ENCODE measurements at places on chromosomes 5 and 9. TPM values are rescaled to one million over a fixed set of nuclear protein-coding genes. Genes with fewer than 3 reads are reported as not detected.

DNA sequence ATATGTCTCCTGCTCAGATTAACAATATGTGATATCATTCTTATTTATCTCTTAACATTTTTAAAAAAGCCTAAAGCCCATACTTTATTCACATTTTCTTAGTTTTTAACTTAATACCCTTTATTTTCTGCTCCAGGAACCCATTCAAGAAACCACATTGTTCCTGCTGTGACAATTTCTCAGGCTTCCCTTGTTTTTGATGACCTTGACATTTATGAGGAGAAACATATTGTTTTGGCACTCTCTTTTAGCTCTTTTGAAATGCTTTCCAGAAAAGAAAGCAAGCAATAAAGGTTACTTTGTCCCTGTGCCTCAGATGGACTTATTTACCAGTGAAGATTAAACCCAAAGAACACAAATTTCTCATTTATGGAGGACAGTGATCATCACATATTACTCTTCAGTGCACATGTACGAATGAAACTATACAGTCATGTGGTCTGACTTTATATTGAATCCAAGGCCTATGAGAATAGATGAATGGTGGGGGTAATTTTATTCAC lies 261.5 kb upstream of the KLF9 start:
- no peak for DNase-seq

DNA sequence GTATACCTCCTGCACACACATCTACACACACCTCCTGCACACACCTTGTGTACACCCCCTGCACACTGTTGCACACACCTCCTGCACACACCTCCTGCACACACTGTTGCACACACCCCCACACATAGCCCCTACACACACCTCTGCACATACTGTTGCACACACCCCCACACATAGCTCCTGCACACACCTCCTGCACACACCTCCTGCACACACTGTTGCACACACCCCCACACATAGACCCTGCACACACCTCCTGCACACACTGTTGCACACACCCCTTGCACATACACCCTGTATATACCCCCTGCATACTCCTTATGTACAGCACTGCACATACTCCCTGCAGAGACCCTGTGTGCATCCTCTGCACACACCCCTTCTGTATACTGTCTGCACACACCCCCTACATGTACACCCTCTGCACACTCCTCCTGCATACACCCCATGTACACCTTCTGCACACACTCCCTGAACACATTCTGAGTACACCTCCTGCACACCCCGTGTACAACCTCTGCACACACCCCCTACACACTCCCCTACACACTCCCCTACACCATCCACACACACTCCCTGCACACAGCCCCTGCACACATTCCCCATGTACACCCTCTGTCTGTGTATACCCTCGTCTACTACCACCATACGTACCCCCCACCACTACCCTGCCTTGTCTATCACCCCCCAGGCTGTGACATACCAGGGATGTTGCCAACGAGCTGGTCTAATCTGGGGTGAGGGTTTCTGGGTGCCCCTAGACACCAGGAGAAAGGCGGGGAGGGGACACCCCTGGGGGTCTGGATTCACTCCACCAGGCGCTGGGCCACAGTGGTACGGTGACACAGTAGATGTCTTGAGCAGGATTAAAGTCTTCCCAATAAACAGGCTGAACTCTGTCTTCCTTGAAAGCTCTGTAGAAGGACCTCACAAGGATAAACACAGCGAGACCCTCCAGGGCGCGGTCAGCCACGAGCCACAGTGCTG lies 1.1 kb upstream of the CEP72 start:
- no peak for DNase-seq

HK3 gene
- 0.43 TPM for total RNA-seq

DNA sequence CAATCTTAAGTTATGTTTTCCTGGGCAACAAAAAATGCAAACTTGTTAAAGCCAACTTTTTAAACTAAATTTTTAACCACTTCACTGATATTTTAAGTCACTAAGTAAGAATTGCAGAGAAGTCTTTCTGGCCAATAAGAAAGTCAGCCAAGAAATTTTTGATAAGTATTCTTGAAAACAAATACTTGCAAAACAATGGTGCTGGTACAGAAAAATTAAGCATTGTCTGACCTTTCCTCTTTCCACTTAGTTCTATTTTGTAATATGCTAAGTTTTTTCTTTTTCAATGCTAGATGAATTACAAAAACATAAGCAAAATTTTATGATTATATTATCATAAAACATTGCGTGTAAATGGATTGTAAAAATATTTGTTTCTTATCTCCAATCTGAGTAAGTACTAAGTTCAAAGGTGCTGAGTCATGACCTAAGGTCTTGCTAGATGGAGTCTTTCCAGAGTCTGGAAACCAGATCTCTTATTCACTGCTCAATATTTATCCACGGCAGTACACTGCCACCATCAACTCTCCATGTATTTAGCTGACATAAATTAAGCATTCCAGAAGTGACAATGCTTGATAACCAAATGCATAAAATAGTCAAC lies 139.7 kb downstream of the MEF2C start:
- DNase-seq: no peak

DNA sequence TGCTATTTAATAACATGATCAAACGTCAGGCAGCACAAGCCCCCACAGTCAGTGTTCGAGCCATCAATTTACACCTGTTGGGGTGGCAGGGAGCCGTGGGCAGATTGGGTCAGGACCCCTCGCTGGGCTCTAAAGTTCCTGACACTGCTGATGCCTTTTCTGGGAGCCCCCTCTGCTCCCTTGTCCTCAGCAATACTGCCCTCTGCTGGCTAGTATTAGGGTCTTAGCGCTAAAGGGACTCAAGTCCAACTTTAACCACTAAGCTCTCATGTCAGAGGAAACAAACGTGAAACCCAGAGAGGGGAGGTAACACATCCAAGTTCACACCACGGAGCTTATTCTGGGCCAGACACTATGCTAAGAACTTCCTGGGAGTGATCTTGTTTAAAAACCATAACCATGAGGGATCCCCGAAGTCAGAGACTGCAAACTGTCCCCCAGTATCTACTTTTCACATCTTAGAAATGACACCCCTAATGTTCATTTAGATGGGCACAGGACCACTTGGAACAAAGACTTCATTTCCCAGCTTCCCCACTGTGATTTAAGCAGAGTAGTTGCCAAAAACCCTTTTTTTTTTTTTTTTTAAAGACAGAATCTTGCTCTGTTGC lies 20.4 kb downstream of the ANKS6 start:
- DNase-seq: no peak

DNA sequence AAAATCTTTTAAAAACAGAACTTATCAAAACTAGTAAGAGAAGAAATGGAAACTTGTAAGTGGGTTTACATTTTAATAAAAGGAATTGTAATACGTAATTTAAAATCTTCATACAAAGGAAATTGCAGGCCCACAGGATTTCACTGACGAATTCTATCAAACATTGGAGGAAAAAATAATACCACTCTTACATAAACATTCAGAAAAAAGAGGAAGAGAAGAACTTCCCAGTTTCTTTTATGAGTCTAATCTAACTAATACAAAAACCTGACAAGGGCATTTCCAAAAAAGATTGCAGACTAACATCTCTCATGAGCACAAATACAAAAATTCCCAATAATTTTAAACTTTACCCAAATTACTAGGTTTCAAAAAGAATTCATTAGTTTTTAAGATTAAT lies 149.0 kb downstream of the RANBP17 start:
- DNase-seq: no peak

DNA sequence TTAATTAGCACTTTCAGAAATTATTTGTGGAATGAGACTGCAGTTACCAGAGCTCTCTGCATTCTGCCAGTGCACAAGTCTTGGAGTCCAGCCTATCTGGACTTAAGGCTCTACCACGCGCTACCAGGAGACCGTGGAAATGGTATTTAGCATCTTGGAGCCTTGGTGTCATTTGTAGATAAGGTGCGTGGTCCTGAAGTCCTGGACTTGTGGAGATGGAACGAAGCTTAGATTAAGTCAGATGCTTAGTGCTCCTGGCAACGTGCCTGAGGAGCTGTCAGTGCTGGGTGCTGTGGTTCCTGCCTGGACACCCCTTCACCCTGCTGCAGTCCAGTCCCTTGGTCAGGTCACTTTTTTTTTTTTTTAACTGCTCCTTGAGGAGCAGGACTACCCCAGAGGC lies 59.7 kb downstream of the RCL1 start:
- DNase-seq: no peak

RNF224 gene
- not detected for total RNA-seq

DNA sequence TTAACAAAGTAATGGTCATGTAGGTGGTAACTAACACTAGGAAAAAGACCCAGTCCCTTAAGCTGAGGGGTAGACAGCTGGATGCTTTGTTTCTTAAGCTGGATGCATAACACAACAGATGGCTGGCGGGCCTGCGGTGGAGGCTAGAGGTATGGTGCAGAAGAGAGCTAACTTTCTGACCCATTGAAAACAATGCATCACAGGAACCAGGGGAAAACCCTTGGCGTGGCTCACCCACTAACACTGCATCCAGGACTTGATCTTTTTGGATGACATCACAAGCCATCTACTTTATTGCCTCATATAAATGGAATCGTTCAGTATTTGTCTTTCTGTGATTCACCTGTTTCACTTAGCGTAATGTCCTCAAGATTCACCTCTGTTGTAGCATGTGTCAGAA lies 138.7 kb downstream of the AUH start:
- no peak for DNase-seq

DNA sequence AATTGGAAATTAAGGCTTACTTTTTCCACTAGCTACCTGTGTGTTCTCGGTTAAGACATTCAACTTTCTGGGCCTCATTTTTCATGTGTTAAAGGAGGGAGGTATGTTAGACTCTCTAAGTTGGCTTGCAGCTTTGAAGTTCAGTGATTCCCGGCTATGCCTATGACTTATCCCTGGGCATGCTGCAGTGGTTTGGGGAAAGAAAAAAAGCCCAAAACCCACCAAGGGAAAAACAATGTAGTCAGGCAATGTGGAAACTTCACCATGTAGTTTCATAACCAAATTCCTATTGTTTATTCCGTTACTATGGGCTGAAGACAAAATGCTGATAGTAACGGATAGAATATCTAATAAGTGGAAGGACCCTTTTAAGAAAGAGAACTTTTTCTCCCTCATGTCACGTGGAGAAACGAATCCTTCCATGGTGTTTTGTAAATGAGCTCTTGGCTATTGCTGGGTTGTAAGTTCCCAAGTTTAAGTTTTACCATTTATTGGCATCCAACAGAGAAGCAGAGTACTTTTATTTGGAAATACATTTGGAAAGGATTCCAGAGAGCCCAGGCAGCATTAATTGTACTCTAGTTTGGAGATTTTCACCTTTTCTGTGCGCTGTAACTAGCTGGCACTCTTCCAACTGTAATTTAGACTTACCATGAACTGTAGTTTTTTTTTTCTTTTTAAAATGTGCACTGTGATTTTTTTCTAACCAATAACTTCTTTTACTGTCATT lies 84.9 kb upstream of the MPDZ start:
- DNase-seq: no peak

- DNase-seq: no peak
These were observed 235.7 kb downstream of the HSPA4 start for GRCh38 chr5:133287500-133287899.

DNA sequence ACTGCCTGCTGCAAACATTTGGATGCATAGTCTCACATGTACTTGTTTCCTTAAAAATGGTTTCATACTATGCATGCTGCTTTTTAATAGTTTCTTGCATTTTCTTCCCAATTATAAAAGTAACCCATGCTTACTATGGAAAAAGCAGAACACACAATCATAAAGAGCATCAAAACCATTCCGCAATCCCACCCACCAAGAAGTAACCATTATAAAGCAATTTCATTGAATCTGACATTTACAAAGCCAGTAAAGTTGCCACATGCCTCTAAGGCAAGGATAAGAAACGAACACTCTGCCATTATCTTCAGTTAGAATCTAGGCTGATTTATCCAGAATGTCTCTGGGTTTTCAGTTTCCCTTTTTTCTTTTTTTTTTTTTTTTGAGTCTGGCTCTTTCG lies 92.7 kb upstream of the OSMR start:
- no peak for DNase-seq

DNA sequence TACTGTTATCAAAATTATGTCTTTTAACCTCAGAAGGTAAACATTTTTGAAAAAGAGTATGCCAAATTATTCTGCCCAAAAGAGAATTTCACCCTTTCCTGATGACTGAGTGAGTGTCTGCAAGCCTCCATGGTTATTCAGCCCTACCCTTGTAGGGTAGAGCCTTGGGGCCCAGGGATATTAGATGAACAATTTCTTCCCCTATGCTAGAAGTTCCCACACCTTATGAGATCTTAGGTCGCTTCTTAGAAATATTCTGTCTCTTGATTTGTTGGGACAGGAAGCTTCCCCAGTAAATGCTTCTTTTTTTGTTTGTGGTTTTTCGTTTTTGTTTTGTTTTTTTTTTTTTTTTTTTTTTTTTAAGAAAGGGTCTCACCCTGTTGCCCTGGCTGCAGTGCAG lies 3.1 kb downstream of the CRB2 start:
- DNase-seq: no peak
